ENCODE measurements at places on chromosomes 12 and 14.
A peak's percentile ranks its signal among the peaks of the same experiment; 100 is the strongest.

DNA sequence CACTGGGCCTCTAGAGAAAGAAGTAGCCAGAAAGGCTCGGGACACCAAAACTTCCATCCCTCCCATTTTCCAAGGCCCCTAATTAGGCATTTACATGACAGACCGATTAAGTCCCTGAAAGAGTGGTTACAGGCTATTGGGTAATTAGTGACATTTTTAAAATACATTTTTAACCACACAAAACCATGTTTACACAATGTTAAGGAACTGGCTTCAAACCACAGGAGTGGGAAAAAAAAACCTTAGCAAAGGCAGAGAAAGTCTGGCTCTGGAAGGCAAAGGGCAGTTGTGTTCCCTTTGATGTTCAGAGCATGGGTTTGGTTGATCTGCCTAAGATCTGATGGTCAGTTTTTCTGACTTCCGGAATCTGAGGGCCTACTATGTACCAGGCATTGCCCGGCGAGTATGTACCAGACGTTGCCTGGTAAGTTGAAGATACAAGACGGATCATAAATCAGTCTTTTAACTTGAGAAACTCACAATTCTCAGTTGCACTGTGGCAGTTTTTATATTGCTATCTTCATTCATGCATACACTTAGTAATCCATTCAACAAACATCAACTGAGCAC, 576.5 kb downstream of the MED13L start:
- peak; percentile 5 for DNase-seq

DNA sequence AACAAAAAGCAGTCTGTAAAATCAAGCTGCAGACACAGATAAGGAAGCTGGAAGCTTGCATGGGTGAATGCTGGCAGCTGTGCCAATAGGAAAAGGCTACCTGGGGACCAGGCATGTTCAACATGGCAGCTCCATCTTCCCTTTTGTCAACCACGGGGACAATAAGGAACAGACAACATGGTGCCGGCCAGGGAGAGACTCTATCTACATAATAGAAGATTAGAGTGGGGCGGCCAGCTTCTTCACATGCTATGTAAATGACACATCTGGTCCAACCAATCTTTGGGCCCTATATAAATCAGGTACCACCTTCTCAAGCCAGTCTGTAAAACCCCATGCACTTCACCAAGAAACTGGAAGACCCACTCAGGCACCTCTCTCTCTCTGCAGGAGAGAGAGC, 157.6 kb downstream of the SUDS3 start:
- DNase-seq, result no peak

- no peak for DNase-seq
These were observed 77.9 kb upstream of the SOX5 start for GRCh38 chr12:24027352-24027751.

GRCh38 chr12:124613151-124613585, 45.8 kb upstream of the NCOR2 start:
- peak; percentile 56 for DNase-seq

DNA sequence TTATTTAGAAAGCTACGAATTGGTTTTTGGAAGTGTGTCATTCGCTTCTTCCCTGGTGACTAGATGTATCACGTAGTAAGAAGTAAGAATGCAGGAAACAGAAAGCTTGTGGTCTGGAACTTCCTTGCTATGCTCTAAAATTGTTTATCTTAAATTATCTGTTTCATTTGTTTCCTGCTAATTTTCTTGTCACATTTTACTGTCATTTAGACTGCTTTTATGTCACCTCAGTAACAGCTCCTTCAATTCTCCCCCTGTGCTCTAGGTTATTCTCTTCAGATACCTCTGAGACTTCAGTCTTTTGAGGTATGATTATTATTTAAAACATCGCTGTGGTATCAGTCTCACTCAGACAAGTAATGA, 699 bp upstream of the CD69 start:
- DNase-seq, result no peak

DNA sequence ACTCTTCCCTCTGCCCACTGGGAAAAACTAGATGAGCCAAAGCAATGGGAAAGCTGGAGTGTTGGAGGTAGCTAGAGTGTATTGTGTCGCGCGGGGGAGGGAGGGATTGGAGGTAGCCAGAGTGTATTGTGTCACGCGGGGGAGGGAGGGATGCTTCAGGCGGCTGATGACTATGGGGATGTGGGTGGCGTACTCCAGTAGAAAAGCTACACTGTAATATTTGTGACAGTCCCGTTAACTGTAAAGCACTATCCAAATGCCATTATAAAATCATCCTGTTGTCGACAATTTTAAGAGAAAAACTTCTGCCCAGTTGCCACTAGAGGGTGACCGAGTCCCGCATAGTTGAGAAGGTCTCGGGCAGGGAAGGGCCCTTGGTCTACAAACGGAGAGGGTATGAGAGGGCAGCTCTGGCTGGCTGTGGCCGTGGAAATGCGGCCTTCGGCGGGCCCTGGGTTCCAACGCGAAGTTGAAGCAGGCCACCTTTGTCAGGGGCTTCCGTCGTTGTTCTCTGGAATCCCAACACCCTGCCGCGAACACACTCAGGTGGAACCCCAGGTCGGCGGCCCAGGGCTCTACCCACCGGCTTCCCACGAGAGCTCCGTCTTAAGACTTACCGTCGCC, 15.1 kb upstream of the PLEK2 start:
- peak; percentile 90 for DNase-seq

DNA sequence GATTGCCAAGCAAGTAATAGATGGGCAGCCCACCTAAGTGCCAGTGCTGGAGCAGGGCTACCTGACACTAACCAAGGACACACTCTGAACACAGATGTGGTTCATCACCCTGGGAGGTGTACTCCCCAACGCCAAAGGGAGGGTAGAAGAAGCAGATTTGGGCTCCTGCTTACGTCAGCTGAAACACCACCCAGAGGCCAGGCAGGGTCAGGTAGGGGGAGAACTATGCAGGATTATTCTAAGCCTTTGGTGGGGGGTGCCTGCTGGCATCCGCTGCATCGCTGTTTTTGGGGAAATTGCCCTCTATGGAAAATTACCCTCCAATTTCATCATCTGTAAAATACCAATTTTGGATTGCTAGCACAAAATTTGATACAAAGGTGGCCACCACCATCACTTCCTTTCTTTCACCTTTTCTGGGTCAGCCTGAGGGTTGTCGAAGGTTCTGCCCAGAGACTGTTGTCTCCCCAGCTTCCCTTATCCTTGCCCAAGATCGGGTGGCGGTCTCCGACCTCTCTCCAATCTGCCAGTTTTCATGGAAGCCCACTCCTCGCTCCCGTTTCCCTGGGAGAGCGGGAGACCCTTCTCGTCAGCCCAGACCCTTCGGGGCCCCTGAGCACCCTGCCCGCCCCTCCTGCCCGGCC, 535 bp downstream of the BIN2 start:
- DNase-seq, result no peak

GRCh38 chr12:124759841-124760503, 103.7 kb downstream of the SCARB1 start:
- peak; percentile 78 for DNase-seq

- no peak for DNase-seq
These were observed 96.1 kb downstream of the CRADD start for GRCh38 chr12:93773122-93773871.

GRCh38 chr12:128977441-128977840, 124.2 kb downstream of the GLT1D1 start:
- DNase-seq, result no peak

DNA sequence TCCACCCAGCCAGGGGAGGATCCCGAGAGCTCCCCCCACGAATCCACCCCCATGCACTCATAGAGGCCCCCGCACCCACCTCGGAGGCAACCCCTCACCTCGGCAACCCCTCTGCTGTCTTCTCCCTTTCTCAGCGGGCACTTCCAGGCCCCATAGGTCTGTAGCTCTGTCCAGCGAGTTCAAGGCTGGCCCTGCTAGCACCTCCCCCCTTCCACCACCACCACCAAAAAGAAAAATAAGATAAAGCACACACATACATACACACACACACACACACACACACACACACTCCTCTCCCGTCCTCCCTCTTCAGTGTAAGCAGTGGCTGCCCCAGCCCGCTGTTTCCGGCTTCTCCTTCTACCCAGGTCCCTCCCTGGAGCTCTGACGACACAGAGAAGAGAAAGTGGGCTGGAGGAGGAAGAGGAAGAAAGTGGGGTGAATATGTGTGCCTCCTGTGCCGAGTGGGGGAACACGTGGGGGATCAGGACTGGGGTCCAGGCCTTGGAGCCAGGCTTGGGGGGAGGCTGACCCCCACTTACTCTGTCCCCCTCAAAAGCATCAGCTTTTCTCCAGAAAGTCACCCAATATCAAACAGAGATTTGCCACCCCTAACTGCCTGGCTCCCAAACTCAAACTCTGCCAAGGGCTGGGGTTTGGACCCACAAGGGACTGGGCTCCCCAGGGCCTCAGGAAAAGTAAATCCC, at the start of gene STAT6:
Gene STAT6 (minus strand): TSS at position 332 of the 704 bp plus-strand sequence. CDS start 3,084 bp downstream, outside the sequence.
- DNase-seq, result peak; percentile 59

GRCh38 chr12:40945772-40946171, 242.3 kb upstream of the PDZRN4 start:
- DNase-seq, result no peak

DNA sequence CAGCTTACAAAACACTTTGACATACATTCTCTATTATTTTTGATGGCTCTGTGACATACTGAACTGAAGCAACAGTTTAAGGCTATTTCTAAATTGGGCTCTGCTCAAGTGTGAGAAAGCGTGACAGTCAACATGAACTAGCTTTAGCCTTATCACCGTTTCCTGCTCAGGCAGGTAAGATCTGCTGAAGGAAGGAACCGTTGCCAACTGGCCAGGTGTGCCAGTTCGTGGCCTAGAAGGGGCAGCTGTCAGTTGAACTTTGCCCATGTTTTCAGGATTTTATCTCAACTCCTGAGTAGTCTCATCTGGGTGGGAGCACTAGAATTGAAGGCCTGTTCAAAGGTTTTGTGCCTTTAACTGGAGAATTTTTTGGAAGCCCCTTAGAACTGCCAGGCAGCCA, 79.5 kb downstream of the ETV6 start:
- no peak for DNase-seq

GRCh38 chr14:102951034-102951433, 28.6 kb downstream of the AMN start:
- no peak for DNase-seq

DNA sequence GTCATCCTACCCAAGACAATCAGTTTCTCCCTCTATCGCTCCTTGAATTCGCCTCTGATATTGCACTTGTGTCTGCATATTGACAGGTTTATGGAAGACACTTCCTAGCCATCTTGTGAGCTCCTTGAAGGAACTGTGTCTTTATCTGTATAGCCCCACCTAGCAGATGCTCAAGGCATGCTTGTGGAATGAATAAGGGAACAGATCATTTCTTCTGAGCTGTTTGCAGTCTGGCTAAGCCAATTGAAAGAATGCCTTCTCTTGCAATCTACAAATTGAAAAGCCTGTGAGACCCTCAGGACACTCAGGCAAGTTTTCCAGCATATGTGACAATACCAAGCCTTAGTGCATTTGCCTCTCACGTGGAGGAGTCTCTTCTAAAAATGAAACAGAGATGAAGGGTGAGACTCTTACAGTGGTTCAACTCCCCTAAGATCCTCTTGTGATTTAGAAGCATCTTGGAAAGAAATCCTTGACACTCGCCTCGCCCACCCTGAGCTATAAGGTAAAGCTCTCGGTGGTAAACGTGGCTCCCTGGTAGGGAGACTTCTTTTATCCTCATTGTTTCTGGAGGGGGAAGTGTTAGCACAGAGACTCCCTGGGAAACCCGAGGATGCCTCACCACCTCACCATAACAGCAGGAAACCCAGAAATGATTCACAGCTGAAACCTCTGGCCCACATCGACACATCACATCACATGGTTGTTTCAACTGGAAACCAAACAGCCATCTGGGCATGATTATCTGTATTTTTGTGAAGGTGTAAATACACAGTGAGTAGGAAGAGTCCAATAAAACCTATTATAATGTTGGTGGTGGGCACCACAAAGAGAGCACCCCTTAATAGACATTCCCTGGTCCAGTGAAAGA, 112.3 kb upstream of the BCL2L14 start:
- peak; percentile 87 for DNase-seq

GRCh38 chr14:91195881-91196280, 48.6 kb downstream of the GPR68 start:
- DNase-seq, result no peak

DNA sequence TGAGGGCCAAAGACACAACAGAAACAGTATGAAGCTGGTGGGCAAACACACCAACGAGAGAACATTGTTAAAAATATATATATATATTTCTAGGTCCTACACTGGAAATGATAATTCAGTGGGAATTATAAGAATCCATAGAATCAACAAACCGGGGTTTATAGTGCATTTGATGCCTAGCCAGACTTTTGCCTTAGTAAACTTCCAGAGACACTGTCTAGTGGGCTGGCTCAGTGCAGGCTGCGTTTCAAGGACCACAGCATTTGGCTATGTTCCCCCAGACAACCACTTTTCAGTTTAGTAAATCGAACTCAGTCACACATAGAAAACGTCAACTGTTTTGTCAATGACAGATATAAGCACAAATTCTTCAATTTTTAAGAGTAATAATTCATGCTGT, 41.9 kb downstream of the SLC38A4 start:
- no peak for DNase-seq

DNA sequence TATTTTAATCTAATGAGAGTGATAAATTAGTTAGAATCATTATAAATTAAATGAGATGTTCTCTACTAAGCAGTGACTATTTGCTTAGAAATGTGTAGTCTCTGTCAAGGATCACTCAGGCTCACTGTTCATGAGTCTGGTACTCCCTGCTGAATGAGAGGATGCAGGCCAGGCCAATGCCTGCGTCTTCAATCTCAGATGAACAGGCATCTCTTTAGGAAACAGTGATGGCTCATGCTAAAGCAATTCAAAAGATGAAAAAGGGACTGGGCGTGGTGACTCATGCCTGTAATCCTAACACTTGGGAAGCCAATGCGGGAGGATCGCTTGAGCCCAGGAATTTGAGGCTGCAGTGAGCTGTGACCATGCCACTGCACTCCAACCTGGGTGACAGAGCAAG, 106.8 kb downstream of the ZFC3H1 start:
- DNase-seq, result peak; percentile 90

- DNase-seq, result peak; percentile 77
These were observed 106.1 kb downstream of the PRICKLE1 start for GRCh38 chr12:42483521-42483790.

DNA sequence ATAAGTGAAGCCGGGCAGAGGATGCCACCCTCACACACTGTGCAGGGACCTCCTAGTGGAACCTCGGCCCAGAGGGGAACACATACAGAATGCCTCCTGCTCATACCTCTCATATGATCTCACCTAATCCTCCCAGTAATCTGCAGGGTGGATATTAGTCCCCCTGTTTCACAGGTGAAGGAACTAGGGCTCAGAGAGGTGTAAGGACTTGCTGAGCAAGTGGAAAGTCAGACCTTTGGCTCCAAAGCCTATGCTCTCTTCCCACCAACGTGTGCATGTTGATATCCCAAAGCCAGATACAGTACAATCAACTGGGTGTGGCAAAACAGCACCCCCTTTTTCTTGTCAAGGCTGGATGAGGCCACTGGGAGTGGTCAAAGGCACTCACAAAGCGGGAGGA, 4.2 kb downstream of the MYH6 start:
- no peak for DNase-seq
